ENCODE measurements at places on chromosomes 5 and 9.

DNA sequence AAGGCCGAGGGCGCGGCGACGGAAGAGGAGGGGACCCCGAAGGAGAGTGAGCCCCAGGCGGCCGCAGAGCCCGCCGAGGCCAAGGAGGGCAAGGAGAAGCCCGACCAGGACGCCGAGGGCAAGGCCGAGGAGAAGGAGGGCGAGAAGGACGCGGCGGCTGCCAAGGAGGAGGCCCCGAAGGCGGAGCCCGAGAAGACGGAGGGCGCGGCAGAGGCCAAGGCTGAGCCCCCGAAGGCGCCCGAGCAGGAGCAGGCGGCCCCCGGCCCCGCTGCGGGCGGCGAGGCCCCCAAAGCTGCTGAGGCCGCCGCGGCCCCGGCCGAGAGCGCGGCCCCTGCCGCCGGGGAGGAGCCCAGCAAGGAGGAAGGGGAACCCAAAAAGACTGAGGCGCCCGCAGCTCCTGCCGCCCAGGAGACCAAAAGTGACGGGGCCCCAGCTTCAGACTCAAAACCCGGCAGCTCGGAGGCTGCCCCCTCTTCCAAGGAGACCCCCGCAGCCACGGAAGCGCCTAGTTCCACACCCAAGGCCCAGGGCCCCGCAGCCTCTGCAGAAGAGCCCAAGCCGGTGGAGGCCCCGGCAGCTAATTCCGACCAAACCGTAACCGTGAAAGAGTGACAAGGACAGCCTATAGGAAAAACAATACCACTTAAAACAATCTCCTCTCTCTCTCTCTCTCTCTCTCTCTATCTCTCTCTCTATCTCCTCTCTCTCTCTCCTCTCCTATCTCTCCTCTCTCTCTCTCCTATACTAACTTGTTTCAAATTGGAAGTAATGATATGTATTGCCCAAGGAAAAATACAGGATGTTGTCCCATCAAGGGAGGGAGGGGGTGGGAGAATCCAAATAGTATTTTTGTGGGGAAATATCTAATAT lies 58.1 kb downstream of the BASP1 start:
- no peak for DNase-seq

- DNase-seq: no peak
Observed at GRCh38 chr9:124017051-124017928, 5.7 kb downstream of the LHX2 start.

DNA sequence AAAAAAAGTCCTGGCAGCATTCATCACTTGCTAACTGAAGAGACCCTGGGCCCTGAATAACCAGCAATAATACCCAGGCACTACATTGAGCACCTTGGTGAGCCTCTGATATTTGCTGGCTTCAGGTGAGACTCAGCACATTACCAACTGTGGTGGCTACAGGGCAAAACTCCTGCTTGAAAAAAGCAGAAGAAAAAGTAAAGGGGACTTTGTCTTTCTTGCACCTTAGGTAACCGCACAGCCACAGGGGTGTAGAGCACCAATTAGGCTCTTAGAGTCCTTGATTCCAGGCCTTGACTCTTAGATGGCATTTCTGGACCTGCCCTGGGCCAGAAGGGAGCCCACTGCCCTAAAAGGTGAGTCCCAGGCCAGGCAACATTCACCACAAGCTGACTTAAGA lies 269.5 kb downstream of the AUH start:
- no peak for DNase-seq

- DNase-seq: no peak
Observed at GRCh38 chr9:90069085-90069484, 464.3 kb downstream of the GADD45G start.

DNA sequence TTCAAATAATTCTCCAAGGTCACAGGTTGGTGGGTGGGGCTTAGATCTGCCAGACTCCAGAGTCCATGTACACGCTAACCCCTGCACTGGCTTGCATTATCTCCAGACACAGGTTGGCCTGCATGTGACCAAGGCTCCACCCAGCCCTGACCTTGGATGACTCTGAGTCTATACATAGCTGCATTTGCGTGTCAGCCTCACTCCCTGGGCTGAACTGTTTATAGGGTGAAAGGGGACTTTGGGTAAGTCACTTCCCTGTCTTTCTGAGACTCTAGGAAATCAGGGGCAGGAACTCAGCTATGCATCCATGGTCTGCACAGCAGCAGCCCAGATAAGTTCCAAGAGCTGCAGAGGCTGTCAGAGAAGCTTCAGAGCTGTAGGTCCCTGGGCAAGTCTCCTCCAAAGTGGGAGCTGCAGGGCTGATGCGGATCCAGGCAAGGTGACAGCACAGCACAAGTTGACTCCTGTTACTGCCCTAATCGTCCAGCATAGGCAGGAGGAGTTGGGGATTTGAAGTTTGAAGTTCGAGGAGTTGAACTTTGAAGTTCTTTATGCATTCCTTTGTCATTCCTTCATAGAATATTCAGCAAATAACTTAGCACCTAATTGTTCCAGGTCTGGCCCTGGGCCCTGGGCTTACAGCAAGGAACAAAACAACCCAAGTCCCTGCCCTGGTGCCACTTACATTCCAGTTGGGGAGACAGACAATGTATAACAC lies 53.4 kb downstream of the SLC22A5 start:
- no peak for DNase-seq

- DNase-seq: no peak
Observed at GRCh38 chr9:113988385-113989016, 89.6 kb downstream of the AMBP start.

DNA sequence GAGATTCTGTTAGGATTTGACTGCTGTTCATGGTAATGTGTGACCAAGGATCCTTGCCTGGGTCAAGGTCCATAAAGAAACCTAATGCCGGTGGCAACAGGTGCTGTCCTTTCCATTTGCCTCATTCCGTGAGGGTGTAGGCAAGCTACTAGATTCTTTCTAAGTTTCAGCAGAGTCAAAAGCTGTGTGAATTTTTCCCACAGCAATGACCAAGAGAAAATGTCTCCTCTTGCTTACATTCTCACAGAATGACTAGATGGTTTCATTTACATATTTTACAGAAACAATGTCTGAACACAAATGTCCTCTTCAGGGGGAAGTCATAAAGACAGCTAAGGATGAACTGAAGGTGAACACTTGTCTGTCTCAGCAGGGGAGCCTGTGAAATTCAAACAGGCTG lies 75.3 kb upstream of the SV2C start:
- no peak for DNase-seq

- DNase-seq: no peak
Observed at GRCh38 chr5:456351-457194, 13.6 kb downstream of the EXOC3 start.

DNA sequence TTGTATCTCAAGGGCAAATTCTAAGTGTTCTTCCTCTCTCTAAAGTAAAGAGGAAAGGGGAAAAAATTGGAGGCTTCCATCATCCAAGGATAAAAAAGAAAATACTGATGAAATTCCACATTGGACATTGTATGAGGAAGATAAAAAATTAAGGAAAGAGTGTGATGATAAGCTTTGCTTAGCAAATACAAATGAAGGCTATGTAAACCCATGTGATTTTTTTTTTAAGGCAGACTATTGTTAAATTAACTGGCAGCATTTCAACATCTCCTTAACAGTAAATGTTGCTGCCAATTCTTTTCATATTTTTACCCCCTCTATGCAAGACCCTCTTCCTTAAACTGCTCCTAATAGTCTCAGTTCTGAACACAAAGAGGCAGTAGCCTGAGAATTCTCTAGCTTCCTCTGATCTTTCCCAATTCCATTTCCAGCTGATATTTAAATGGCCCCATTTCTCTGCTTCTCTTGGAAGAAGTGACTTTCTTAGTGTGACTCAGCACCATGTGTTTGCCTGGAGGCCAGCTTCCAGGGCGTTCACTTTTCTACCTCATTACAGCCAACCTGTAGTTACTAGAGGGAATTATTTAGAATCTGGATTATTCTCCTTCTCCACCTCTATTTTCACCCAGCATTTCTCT lies 159.7 kb downstream of the TLE1 start:
- no peak for DNase-seq

Measured in activated T-cell treated with anti-CD3 and anti-CD28 coated beads for 4 hours (primary cell).